ENCODE measurements at places on chromosomes 3 and 15.

- DNase-seq = no peak
These were observed 174.2 kb upstream of the SLC2A2 start for GRCh38 chr3:171200750-171201088.

DNA sequence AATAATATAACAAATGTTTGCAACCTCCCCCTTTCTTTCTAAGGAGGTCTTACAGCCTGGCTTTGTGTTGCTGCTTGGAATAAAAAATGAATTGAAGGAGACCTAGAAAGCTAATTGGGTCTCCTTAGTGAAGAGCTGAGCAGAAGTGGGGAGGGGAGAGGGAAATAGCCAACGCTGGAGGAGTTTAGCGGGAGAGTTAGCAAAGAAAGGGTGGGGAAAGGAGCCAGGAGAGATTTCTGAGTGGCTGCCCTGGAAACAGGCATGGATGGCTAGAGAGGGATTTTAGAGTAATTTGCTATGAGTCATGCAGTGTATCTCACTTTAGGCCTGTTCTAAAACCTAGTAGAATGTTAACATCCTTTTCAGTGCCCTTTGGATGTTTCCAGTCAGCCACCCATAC is 45.2 kb upstream of the PFN2 start:
- no peak for DNase-seq

- no peak for DNase-seq
These were observed 13.2 kb downstream of the PLA2G4B start for GRCh38 chr15:41851755-41852370.

GRCh38 chr15:84099181-84099580 is 136.4 kb upstream of the GOLGA6L4 start:
- no peak for DNase-seq

GRCh38 chr3:124336067-124336656 is 344.2 kb upstream of the ROPN1 start:
- DNase-seq = peak; percentile 36

- DNase-seq = peak; percentile 37
These were observed 336.1 kb upstream of the RARB start for GRCh38 chr3:25091934-25092333.

DNA sequence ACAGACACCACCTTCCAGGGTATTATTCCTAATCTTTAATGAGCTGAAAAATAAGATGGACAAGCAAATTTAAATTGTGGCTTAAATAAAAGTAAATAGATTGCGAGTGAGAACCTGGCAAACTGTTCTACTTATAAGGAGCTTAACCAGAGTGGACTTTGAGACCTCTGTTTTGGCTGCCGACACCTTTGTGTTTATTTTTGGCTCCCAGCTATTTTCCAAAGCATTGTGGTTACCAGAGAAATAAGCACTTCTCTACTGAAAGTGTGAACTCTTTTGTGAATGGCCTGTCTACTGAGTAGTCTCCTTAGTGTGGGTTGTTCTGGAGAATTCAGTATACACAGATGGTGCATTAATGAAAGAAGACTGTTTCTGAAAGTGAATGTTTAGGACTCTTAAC is 109.4 kb downstream of the ATP8B4 start:
- no peak for DNase-seq

DNA sequence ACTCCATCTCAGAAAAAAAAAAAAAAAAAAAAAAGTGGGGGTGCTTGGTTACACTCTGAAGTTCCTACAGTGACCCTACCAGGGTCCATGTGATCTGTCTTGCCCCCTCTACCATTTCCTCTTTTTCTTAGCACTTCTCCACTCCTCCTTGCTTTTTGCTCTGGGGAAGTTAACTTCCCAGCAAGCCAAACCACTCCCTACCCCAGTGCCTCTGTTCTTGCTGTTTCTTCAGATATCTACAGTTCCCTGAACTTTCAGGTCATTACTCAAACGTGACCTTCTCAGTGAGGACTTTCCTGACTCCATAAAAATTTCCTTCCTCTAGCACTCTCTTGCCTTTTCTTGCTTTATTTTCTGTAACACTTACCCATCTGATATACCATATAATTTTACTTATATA is 61.1 kb upstream of the GCNT3 start:
- no peak for DNase-seq

DNA sequence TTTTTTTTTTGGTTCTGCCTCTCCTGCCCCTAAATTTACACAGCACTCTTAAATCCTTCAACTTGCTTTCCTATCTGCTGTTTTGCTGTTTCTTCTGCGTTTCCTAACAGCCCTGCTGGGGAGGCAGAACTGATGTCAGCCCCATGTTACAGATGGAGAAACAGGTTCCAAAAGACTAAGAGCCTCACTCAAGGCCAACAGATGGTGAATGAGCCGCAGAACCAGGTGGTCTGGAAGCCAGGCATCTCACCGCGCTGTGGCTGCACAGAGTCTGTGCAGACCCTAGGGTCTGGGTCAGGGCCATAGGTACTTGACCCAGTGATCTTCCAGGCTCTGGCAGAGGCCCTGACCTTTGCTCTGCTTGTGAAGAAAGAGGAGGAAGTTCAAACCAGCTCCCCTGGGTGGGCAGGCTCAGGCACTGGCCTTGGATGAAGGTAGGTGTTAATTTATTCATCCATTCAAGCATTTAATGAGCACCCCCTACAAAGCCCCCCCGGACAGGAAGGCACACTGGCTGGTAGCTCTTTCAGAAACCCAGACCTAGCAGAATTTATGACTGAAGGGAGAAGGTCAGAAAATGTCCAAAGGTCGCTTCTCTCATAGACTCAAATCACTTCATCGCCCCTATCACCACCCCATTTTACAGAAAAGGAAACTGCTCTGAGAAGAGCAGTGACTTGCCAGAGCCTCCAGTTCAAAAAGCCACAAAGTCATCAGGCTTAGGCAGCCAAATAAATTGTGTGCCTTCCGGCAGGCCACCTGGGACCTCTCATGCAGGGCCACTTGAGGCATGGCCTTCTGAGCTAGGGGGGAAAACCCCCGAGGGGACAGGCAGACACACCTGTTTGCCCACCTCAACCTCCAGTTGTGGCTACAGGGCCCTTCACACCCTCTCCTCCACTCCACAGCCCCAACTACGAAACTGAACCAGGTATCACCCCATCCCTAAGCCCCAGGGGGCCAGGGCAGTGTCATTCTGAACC is 2.7 kb downstream of the CHDH start:
- no peak for DNase-seq

DNA sequence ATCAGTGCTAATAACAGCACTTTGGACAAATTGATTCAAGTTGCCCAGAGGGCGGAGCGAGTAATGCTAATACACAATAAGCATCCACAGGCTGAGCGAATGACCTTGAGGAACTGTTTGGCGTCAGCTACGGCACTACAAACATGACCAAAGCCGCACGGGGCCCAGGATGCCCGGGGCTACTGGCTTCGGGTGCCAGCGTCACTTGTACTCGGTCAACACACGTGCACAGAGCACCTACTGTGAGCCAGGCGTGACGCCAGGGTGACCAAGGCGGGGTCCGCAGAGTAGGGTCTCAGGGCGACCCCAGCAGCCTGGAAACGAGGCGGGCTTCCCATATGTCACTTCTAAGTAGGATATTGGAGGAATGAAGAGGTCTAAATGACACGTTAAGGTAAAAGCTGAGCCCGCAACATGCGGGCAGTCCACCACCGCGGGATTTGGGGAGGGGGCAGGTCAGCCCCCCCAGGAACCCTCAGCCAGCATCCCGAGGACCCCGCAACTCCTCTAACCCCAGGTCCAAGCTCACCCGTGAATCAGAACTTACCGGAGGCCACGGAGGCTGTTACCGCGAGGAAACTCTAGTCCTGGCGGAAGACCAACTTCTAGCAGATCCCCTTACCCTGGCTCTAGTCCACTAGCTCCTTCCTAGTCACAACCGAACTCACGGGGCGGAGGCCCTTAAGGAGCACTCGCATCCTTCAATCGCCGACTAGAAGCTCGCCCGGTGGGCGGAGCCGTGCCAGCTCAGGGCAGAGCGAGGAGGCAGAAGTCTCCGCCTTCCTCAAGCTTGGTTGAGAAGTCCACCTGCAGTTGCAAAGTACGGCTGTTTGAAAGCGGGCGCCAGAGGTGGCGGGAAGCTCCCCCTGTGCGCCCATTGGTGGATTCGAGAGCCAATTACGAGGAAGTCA is at the start of gene CEP152:
CEP152 (minus strand) TSS at position 656 of the 911 bp plus-strand sequence. CDS start 5,420 bp downstream, outside the sequence.
- DNase-seq = peak; percentile 93

GRCh38 chr3:28901018-28901417 is 379.9 kb upstream of the RBMS3 start:
- no peak for DNase-seq

DNA sequence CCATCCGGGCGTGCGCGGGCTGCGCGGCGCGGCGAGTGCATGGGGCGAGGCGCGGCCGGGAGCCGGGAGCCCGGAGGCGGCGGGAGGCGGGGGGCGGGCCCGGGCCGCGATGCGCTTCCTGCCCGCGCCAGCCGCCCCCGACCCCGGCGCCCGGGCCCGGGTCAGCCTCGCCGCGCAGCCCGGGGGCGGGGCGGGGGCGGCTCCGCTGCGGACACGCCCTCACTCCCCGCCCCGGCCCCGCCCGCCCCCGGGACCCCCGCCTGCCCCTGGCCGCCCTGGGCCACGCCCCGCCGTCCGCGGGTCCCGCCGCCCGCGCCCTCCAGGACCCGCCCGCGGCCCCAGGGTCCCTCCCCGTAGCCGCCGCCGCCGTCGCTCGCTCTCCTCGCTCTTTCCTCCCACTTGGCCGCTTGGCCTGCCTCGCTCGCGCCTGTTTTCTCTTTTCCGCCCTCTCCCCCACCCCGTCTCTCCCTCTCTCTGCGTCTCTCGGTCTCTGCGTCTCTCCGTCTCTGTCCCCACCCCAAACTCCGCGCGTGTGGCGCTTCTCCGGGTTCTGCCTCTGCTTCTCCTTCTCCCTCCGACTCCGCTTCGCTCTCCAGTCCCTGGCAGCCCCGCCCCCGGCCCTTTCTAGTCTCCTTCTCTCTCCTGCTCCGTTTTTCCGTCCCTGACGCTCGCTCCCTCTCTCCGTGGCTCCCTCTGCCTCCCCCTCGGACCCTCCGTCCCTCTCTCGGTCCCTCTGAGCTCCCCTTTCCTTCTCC is at the start of gene PLXND1:
PLXND1 (minus strand) TSS at position 41 of the 755 bp plus-strand sequence; CDS start at position 4, 37 bp downstream.
- peak; percentile 16 for DNase-seq

- no peak for DNase-seq
These were observed 29.5 kb downstream of the CMTM7 start for GRCh38 chr3:32421185-32421584.

GRCh38 chr3:104816008-104816407 is 550.7 kb upstream of the ALCAM start:
- DNase-seq = no peak

GRCh38 chr3:129972301-129972700 is 2.2 kb upstream of the TRH start:
- DNase-seq = no peak

- no peak for DNase-seq
These were observed 13.9 kb upstream of the FXR1 start for GRCh38 chr3:180898572-180898971.

DNA sequence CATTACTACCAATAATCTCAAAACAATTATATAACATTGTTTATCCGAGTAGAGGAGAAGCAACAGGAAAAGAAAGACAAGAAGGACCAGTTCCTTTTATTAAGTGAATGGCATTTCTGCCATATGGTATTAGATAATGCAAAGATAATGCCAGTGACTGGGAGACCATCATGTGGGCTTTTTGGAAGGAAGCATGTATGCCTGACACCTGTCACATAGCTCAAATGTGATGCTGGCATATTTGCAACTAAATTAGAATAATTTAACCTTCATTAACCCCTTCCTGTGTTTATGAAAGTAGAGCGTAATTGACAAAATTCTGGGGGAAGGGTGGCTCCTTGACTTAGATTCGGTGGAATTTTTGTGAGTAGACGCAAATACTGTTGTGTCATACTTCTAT is 733.0 kb downstream of the TUSC7 start:
- DNase-seq = no peak

GRCh38 chr3:188826574-188826973 is 345.2 kb upstream of the TPRG1 start:
- no peak for DNase-seq

DNA sequence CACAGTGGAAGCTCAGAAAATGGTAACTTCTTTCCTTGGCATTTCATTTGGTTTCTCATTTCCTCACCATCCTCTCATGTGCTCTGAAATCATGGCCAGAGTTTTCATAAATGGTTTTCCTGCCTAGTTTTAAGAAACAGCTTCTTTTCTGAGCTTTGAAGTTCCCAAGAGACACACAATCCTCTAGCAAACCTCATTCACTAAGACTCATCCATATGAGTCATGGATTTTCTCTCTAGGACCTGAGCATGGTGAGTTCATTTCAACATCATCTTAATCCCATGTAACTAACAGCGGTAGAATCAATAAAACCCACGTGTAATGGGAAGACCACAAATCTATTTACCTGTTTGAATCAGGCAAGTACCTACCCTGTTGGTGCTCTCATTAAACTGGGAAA is 274.5 kb upstream of the LRTM1 start:
- DNase-seq = no peak

DNA sequence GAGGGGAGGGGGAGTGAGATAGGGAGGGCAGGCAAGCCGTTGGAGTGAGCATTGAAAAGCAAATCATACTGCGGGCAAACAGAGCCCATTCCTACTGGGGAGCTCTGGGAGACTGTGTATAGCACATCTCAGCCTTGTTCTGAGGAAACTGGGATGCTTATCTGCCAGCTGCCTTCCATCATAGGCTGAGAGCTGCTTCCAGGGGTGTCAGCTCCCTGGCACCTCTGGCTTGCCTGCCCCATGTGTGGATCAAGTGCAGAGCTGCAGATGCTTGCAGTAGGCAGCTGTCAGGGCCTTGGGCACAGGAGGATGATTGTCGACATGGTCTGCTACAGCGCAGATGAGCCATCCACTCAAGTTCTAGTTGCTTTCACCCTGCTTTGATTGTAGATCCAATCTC is 86.8 kb downstream of the CHRNA7 start:
- DNase-seq = no peak

DNA sequence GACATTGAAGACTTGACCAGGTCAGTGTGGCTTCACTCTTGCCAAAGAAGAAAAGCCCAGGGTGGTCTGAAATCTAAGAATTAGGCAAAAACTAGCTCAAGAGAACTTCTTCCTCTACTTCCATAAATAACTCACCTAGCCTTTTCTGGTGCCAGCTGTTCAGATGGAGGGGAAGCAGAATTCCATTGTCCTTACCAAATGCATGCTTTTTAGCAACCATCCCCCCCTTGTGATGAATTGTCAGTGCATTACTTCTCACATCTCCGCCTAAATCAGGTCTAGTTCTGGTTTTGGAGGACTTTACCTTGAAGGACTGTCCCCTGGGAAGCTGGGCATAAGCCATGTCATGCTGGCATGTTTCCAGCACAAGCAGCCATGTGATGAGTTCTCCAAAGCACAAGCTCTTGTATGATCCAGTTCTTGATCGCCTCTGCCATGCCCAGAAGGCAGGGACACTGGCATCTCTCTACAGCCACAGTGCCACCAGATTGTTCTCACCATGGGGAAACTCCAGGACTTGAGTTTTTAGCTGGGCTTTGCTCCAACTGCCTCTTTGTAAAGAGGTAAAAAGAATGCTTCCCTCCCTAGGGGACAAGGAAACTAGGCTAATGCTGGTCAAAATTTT is 96.4 kb upstream of the IL12A start:
- DNase-seq = peak; percentile 90

DNA sequence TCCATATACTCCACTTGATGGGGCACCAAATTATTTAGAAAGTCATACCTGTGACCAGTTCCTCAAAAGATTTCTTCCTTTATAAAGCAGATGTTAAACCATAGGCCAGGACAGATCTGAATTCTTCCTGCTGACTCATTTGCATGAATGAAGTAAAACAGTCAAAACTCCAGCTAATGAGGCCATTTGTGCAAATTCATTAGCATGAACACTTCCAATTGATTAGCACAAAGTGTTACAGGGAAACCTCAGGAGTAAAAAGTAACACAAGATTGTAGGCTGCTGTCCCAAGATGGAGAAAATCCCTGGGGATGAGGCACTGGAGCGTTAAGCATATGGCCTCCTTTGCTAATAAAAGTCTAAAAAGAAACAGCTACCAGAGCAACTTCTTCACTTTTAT is 149.8 kb downstream of the ZNF385D start:
- DNase-seq = no peak
